ENCODE measurements at places on chromosomes 3 and 15.

- no peak for DNase-seq
Observed at GRCh38 chr3:49616491-49616941, 57.6 kb upstream of the APEH start.

GRCh38 chr15:69554279-69554961 lies 101.8 kb downstream of the RPLP1 start:
- DNase-seq = no peak

- no peak for DNase-seq
Observed at GRCh38 chr3:31244929-31245817, 287.6 kb upstream of the STT3B start.

DNA sequence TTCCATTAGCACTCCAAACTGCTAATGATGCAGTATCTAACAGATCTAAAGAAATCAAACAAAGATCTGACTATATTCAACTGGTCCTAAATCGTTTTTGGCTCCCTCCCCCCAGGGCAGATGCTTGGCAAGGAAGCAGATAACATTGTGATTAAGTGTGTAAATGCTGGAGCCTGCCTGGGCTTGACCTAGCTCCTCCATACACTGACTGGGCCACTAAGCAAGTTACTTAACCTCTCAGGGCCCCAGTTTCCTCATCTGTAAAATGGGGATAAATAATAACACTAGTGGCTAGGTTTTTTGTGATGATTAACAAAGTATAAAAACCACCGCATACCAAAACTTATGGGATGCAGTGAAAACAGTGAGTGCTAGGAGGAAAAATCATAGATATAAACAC lies 9.2 kb downstream of the EID1 start:
- no peak for DNase-seq

DNA sequence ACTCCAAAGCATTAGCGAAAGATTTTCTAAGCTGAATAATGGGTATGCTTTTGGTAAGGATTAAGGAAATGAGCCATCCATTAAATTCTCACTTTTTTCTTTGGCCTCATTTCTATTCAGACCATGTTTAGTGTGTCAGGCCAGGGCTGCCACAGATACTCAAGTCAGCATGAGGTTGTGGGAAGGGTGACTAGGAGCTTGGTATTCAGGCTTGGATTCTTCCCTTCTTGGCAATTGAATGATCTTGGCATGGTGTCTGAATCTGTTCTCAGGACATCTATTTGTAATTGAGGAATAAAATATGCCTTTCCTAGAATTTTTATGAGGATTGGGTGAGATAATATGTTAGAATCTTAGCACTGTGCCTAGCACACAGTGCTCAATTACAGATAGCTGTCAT lies 11.2 kb downstream of the CCNB2 start:
- no peak for DNase-seq

DNA sequence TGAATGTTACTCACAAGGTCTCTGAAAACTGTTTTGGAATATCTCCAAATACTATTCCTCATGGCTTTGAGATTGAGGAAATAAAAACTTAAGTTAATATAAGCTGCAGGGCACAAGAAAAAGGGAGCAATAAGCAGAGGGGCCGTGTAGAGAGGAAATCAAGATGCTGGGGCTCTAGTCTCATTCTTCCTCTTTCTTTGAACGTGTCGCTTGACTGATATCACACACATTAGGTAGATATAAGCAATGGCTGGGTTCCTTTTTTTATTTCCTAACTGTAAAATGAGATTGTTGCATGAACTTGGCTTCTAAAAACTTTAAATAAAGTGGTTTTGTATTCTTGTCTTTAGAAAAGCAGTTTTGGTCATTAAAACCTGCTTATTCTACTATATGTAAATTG lies 326.7 kb upstream of the ROPN1 start:
- no peak for DNase-seq

GRCh38 chr3:38542401-38543298 lies 46.5 kb downstream of the EXOG start:
- no peak for DNase-seq

- no peak for DNase-seq
Observed at GRCh38 chr15:70447928-70448698, 315.2 kb downstream of the UACA start.

DNA sequence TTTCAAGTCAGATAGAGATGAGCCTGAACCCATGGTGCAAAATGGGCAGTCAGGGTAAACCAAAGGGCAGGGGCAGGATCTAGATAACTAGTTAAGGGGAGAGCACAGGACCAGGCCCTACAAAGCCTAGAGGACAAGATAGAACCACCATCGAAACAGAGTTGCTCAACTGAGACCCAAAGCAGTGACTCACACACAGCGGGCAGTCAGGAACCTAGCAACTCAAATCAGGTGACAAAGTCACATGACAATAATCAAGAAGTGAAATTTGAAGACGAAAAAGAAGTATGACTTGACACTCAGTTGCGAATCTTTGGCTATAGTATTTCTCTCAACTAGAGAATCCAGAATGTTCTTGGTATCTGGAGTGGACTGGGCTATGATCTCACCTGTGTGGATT lies 136.0 kb upstream of the PTPRG start:
- no peak for DNase-seq

GRCh38 chr3:55792009-55792408 lies 304.9 kb upstream of the WNT5A start:
- DNase-seq = no peak

GRCh38 chr3:129890125-129890524 lies 3.4 kb downstream of the TMCC1 start:
- no peak for DNase-seq

- DNase-seq = no peak
Observed at GRCh38 chr3:44033123-44033522, 208.6 kb upstream of the TOPAZ1 start.

GRCh38 chr3:14785207-14786155 lies 33.3 kb upstream of the FGD5 start:
- no peak for DNase-seq

DNA sequence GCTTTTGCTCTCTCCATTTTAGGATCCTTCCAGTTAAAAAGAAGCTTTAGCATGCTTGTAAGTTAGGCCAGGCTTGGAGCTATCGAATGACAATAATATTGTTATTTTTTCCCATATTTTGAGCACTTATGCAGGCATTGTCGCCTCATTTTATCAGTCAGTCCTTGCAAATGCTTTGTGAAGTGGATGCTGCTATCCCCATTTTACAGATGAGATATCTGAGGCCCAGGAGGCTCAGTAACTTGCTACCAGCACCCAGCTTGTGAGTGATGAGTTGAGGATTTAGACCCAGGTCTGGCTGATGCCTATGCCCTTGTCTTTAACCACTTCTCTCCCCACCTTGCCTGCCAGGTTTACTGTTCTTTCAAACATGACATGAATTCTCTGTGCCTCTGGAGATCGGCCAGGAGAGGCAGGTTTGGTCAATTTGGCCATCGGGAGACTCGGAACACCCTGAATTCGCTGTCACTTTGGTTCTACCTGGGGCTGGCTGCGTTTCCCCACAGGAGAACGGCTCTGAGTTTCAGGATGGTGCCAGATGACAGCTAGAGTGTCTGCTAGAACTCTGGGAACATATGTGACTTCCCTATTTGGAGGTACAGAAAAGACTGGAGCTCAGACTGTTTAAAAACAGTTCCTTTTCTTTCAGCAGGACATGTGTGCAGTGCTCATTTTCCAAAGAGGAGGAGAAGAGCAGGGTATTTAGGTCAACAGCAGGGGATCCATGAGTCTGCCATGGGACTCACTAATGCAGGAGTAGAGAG lies 25.5 kb upstream of the ZNF710 start:
- no peak for DNase-seq

- no peak for DNase-seq
Observed at GRCh38 chr15:93029836-93030429, 59.1 kb downstream of the RGMA start.

GRCh38 chr3:46293035-46293724 lies 50.9 kb downstream of the CCR3 start:
- DNase-seq = no peak

- DNase-seq = no peak
Observed at GRCh38 chr3:129286081-129286480, 7.4 kb downstream of the HMCES start.

DNA sequence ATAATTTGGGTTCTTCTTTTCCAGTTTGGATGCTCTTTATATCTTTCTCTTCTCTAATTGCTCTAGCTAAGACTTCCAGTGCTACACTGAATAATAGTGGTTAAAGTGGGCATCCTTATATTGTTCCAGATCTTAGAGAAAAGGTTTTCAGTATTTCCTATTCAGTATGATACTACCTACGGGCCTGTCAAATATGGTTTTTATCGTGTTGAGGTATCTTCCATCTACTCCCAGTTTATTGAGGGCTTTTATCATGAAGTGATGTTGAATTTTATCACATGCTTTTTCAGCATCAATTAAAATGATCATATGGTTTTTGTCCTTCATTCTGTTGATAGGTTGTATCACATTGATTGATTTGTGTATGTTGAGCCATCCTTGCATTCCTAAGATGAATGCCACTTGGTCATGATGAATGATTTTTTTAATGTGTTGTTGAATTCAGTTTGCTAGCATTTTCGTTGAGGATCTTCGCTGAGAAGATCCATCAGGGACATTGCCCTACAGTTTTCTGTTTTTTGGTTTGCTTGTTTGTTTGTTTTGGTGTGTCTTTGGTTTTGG lies 3.0 kb upstream of the LRRC34 start:
- DNase-seq = no peak

- no peak for DNase-seq
Observed at GRCh38 chr15:57591822-57592367, at the start of gene MYZAP. TSS of gene MYZAP (plus strand) at chr15:57591904. CDS start at chr15:57592035, 131 bp downstream.

DNA sequence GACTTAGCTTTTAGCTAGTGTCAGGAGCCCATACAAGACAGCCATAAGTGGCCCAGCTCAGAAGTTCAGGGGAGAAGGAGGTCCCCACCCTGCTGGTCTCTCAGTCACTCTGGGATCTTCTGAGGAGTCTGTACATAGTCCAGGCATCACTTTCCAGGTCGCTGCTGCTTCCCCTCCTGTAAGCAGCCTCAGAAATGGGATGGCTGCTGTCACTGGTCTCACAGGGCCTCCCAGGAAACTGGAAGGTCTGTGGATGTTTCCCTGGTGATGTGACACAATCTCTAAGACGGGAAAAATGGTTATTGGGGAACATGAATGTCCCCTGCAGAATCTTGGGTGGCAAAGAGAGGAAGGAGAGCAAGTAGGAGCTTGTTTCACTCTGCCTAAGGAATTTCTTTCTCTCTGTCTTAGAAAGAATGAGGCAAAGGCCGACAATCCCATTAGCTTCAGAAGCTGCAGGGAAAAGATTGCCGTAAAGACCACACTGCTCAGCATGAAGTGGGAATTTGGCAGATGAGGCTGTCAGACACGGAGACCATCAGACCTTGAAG lies 43.2 kb upstream of the TNFAIP8L3 start:
- no peak for DNase-seq

DNA sequence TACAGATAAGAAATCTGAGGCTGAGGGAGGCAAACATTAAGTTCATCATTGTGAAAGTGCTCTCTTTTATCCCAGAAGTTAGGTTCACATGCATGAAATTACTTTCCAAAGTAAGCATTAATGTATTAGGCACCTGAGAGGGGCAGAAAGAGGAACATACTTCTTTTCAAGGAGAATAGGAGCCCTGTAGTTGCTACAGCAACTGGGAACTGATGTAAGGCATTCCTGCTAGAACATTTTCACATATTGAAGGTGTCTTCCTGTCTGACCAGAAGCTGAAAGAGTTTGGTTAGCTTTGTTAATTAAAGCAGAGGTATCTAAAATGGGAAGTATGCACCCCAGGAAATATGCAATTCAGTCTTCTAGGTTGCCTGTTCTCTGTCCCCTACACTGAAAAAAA lies 65.5 kb upstream of the ZBTB20 start:
- DNase-seq = no peak

DNA sequence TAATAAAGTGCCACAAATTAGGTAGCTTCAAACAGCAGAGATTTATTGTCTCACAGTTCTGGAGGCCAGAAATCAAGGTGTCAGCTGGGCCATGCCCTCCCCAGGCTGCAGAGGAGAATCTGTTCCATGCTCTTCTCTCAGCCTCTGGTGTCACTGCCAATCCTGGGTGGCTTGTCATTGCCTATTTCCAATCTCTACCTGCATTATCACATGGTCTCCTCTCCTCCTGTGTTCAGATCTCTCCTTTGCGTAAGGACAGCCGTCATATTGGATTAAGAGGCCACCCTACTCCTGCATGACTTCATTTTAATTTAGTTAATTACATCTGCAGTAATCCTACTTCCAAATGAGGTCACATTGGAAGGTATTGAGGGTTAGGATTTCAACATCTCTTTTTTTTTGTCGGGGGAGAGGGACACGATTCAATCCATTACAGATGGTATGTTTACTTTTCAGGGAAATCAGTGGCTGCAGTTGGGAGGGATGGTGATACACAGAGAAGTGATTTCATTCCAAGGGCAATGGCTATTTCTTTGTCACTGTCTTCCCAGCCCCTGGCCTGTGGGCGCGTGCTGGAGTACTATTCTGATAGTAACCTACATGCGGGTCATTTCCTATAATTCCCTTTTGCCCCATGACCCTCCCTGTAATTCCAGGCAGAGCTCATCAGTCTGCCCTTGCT lies 169.4 kb downstream of the MINAR1 start:
- no peak for DNase-seq

GRCh38 chr3:172135185-172135584 lies 95.8 kb downstream of the FNDC3B start:
- no peak for DNase-seq

GRCh38 chr3:84904816-84905555 lies 53.8 kb upstream of the CADM2 start:
- no peak for DNase-seq

DNA sequence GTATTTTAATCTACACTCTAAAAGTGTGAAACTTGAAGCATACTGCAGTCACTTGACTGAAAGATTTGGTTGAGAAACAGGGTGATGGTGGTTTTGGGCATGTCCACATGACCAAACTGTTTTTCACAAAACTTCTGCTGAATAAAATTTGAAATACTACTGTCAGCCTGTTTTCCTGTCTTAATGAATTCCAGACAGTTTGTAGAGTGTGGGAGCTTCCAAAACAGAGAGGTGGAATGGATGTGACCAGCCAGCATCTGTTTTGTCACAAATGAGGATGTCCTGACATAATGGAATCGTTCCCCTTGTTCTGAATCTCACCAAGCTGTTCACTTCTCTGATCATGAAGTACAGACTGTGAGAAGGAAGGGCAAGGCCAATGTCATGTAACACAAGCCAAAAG lies 11.8 kb downstream of the MITF start:
- no peak for DNase-seq

DNA sequence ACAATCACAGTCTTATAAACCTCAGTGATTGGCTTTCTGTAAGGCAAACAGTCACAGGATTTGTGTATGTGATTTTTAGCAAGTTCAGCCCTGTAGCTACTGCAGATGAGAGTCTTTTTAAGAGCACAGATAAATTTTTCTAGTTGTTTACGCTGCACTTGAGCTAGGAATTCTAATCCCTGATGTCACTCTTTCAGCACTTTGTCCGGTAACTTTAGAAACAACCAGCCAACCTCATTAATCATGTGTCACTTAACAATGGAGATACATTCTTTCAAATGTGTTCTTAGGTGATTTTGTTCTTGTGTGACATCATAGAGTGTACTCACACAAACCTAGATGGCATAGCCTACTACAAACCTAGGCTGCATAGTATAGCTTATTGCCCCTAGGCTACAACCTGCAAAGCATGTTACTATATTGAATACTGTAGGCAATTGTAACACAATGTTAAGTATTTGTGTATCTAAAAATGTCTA lies 36.8 kb upstream of the GOLGA6L2 start:
- no peak for DNase-seq
